ENCODE measurements at places on chromosomes 3 and 15. TPM values are rescaled to one million over a fixed set of nuclear protein-coding genes. Genes with fewer than 3 reads are reported as not detected.

DNA sequence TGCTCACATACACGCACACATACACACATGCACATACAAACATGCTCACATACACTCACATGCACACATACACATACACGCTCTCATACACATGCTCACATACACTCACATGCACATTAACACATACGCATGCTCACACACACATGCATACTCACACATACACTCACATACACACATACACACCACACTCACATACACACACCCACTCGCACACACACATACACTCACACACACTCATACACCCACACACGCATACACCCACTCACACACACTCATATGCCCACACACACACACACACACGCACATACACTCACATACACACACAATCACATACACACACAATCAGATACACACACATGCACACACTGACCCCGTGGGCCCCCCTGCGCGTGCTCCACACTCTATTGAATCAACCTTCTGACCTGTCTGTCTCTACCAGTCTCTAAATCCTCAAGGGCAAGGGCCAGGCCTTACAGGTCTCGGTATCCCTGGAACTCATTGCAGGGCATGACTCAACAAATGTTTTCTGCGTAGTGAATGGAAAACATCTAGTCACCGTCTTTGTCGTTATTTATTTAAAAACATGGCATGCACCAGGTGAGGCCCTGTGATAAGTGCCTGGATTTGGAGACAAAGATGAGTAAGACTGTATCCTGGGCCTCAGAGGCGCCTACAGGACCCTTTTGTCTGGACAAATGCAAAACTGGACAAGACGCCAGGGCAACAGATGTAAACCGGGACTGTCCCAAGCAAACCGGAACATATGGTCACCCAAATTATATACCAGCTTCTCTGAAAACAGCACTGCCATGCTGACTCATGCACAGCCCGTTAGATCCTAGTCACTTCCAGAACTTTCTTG lies 41.8 kb downstream of the GRK7 start:
- peaks cover 8% of the 10 kb centered on the region for H3K4me1 ChIP-seq
- no peaks in the 10 kb centered on the region for H3K27me3 ChIP-seq
- no peak overlapping the region for H3K4me3 ChIP-seq
- no peaks in the 10 kb centered on the region for H3K36me3 ChIP-seq
- no peak for DNase-seq

Gene CCR5
- 0.47 TPM for polyA plus RNA-seq

Gene KLHL25
- polyA plus RNA-seq, result 0.60 TPM

GRCh38 chr15:57253500-57253899 lies 122.8 kb upstream of the CGNL1 start:
- DNase-seq, result no peak
- H3K27me3 ChIP-seq, result no peaks in the 10 kb centered on the region
- peaks cover 24% of the 10 kb centered on the region for H3K36me3 ChIP-seq
- no peaks in the 10 kb centered on the region for H3K4me1 ChIP-seq

DNA sequence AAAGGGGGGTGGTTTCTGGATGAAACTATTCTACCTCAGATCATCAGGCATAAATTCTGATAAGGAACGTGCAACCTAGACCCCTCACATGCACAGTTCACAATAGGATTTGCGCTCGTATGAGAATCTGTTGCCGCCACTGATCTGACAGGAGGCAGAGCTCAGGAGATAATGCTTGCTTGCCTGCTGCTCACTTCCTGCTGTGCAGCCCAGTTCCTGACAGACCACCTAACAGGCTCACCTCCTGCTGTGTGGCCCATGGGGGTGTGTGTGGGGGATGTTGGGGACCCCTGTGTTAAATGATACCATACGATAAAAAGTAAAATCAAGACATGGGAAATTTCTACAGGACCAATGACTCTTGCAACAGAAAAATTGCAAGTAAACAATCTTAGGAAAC lies 24.0 kb downstream of the CP start:
- no peaks in the 10 kb centered on the region for H3K4me1 ChIP-seq
- H3K27me3 ChIP-seq, result no peaks in the 10 kb centered on the region
- H3K27ac ChIP-seq, result no peak overlapping the region
- H3K36me3 ChIP-seq, result no peaks in the 10 kb centered on the region
- DNase-seq, result no peak
- H3K4me3 ChIP-seq, result no peak overlapping the region

DNA sequence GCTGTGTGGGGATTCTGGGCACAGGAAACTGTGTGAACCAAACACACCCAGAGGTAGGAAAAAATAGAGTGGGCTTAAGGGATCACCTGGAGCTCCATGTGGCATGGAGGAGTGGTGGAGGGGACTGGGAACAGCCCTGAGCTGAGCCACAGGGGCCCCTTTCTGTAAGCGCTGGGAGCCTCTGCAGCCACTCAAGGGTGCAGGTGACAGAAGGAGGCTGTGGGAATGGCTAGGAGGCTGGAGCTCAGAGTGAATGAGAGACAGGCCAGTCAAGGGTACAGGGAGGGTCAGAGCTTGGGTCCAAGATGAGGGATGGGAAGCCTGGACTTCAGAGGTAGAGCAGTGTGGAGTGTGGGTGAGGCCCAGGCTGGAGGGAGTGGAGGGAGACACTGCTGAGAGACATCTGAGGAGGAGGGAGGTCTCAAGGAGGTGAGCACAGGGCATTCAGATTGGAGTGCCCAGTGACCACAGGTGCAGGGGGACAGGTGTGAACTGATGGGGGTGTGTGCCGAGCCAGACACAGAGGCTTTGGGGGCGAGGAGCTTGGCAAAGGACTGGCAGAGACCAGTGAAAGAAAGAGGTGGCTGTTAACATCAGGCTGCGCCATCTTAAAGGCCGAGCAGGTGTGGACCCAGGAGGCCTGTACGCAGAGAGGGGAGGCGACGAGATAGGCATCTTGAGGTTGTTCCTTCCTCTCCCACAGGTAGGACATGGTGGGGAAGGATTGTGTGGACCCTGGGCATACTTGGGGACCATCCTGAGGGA lies 56.8 kb downstream of the FGD5 start:
- no peaks in the 10 kb centered on the region for H3K36me3 ChIP-seq

- H3K36me3 ChIP-seq, result no peaks in the 10 kb centered on the region
- peaks cover 4% of the 10 kb centered on the region for H3K4me1 ChIP-seq
- H3K4me3 ChIP-seq, result no peak overlapping the region
- H3K27ac ChIP-seq, result no peak overlapping the region
Measured at GRCh38 chr3:44184319-44184953, 57.2 kb upstream of the TOPAZ1 start.

- H3K4me3 ChIP-seq, result no peak overlapping the region
- no peak overlapping the region for H3K27ac ChIP-seq
- no peak for DNase-seq
- H3K36me3 ChIP-seq, result no peaks in the 10 kb centered on the region
- peaks cover 43% of the 10 kb centered on the region for H3K27me3 ChIP-seq
Measured at GRCh38 chr15:98581715-98582114, 66.6 kb upstream of the IGF1R start.

- no peak for DNase-seq
- peaks cover 1% of the 10 kb centered on the region for H3K4me1 ChIP-seq
- no peak overlapping the region for H3K27ac ChIP-seq
- no peaks in the 10 kb centered on the region for H3K36me3 ChIP-seq
- no peaks in the 10 kb centered on the region for H3K27me3 ChIP-seq
Measured at GRCh38 chr15:65767895-65768294, 24.2 kb downstream of the DENND4A start.

DNA sequence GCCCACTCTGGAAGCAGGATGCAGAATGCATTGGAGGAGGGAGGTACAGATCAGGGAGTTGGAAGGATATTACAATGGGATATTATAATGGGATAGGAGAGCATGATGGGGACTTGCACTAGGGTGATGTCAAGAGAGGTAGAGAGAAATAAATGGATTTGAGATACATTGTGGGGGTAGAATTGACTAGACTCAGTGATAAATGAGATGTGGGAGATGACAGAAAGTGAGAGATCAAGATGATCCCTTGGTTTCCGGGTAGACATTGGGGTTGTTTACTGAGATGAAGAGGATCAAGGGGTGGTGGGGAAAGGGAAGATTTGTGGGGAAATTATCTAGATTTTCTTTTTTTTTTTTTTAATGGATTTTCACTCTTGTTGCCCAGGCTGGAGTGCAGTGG lies 42.7 kb downstream of the BFSP2 start:
- H3K4me1 ChIP-seq, result peaks cover 6% of the 10 kb centered on the region
- H3K27me3 ChIP-seq, result no peaks in the 10 kb centered on the region
- DNase-seq, result no peak
- H3K4me3 ChIP-seq, result no peak overlapping the region
- no peaks in the 10 kb centered on the region for H3K36me3 ChIP-seq

Gene CFAP100
- not detected for polyA plus RNA-seq

DNA sequence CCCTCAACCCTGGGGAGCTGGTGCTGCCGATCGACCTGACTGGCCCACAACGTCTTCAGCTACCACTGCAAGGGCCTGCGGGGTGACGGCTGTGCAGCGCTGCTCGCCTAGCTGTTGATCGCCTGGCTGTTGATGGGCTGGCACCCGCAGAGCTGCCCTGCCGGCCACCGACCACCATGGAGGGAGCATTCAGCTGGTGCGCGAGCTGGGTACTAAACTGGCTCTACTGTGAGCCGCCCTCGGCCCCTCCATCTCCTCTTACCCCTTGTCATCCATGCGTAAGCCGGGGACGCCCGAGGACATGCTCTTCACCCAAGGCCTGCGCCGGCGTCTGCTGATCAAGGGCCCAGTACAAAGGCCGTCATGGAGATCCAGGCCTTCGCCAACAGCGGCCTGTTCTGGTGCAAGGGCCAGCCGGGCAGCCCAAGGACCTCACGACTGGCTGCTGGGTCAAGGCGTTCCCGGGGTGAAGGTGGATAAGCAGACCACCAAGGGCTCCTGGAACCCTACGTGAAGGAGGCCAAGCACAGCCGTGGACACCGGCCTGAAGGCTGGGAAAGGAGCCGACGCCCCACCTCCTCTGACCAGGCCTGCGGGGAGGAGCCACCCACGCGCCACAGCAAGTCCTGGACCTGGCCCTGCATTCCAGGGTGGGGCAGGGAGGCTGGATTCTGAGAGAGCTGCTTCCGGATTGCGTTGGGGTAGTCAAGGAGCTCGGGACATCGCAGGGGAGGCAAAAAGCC lies 46.9 kb downstream of the SFMBT1 start:
- H3K4me3 ChIP-seq, result no peak overlapping the region
- no peaks in the 10 kb centered on the region for H3K4me1 ChIP-seq
- H3K27ac ChIP-seq, result no peak overlapping the region
- DNase-seq, result no peak
- H3K27me3 ChIP-seq, result no peaks in the 10 kb centered on the region

- H3K27me3 ChIP-seq, result no peaks in the 10 kb centered on the region
- H3K36me3 ChIP-seq, result no peaks in the 10 kb centered on the region
- DNase-seq, result no peak
- no peaks in the 10 kb centered on the region for H3K4me1 ChIP-seq
Measured at GRCh38 chr3:150079029-150079739, 108.5 kb upstream of the PFN2 start.

- H3K4me3 ChIP-seq, result no peak overlapping the region
- no peaks in the 10 kb centered on the region for H3K36me3 ChIP-seq
- DNase-seq, result no peak
- H3K4me1 ChIP-seq, result no peaks in the 10 kb centered on the region
- H3K27ac ChIP-seq, result no peak overlapping the region
Measured at GRCh38 chr3:88725440-88726165, 381.8 kb upstream of the EPHA3 start.

- H3K27ac ChIP-seq, result no peak overlapping the region
- no peaks in the 10 kb centered on the region for H3K36me3 ChIP-seq
- no peak overlapping the region for H3K4me3 ChIP-seq
- no peak for DNase-seq
- H3K4me1 ChIP-seq, result no peaks in the 10 kb centered on the region
- no peaks in the 10 kb centered on the region for H3K27me3 ChIP-seq
Measured at GRCh38 chr15:79193103-79193502, 89.4 kb upstream of the ANKRD34C start.

DNA sequence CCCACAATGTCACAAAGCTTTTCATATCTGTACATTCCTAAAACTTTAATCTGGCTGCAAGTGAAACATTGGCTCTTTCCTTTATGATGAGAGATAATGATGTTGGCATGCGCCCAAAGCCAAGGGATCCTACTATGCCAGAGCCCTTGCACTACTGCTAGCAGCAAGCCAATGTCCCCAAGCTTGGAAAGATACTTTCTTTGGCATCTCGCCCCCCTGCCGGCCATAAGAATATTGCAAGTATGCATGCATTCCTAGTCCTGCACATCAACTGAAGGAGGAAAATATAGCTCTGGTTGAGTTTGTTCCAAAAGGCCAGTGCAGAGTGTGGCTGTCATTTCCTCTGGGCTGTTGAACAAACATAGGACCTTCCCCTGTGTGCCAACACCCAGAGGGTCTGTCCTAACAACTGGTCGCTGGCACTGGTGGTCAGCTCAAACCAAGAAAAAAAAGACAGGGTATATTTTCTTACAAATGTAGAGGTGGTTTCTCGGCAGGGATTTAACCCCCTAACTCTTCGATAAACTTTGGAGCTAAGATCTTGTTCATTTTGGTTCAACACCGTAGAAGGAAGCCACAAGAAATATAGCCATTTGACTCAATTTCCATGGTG lies 120.9 kb upstream of the ZBED2 start:
- H3K4me3 ChIP-seq, result no peak overlapping the region
- no peaks in the 10 kb centered on the region for H3K4me1 ChIP-seq
- DNase-seq, result peak; percentile 8
- H3K36me3 ChIP-seq, result no peaks in the 10 kb centered on the region

DNA sequence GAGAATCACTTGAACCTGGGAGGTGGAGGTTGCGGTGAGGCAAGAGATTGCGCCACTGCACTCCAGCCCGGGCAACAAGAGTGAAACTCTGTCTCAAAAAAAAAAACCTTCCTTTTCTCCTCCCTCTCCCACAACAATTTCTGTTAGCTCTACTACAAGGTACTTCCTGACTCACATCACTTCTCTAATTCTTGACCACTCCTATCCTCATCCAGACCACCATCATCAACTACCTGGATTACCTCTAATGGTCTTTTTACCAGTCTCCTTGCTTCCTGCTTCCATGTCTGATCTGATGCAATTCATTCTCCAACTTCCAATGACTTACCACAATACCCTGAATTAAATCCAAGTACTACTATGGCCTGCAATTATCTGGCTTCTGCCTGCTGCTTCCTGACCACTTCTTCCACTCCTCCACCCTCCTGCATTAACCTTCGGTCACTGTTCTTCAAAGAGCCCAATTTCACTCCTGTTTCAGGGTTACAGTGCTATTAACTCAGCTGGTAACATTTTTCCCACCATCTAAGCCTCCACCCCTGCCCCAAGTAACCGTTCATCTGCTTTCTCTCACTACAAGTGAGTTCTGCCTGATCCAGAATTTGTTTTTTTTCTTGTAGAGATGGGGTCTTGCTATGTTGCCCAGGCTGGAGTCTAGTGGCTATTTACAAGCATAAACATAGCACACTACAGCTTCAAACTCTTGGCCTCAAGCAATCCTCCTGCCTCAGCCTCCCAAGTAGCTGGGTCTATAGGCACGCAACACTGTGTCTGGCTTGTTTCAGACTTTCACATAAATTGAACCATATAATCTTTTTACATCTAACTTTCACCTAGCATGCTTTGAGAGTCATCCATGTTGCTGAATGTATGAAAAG lies 27.8 kb downstream of the DCAF1 start:
- H3K4me1 ChIP-seq, result no peaks in the 10 kb centered on the region
- no peak for DNase-seq
- peaks cover 60% of the 10 kb centered on the region for H3K36me3 ChIP-seq
- H3K4me3 ChIP-seq, result no peak overlapping the region
- no peak overlapping the region for H3K27ac ChIP-seq

Measured in CD14-positive monocyte (primary cell).